ENCODE measurements at places on chromosomes 7 and 10. TPM values are rescaled to one million over a fixed set of nuclear protein-coding genes. Genes with fewer than 3 reads are reported as not detected.

The WNT8B gene
- total RNA-seq = not detected

The PSD gene
- 16.7 TPM for total RNA-seq

The PRRT4 gene
- total RNA-seq = not detected

The CFAP46 gene
- total RNA-seq = not detected

The CEP55 gene
- not detected for total RNA-seq

The NKX1-2 gene
- not detected for total RNA-seq

The SCIN gene
- total RNA-seq = not detected

The GLI3 gene
- 0.22 TPM for total RNA-seq

The LIPK gene
- total RNA-seq = not detected

The AS3MT gene
- total RNA-seq = 0.31 TPM

The WDR86 gene
- total RNA-seq = 6.5 TPM

The RFC2 gene
- total RNA-seq = 8.8 TPM

The DRGX gene
- not detected for total RNA-seq

The CHAT gene
- not detected for total RNA-seq

The LAMB1 gene
- total RNA-seq = not detected

The LLCFC1 gene
- total RNA-seq = not detected

The PON3 gene
- not detected for total RNA-seq

The PRSS37 gene
- not detected for total RNA-seq

The CLDN12 gene
- 1.9 TPM for total RNA-seq

The GIMAP5 gene
- 24.1 TPM for total RNA-seq

The GLCCI1 gene
- total RNA-seq = 21.8 TPM

The CALU gene
- 31.9 TPM for total RNA-seq

The CPED1 gene
- not detected for total RNA-seq

The ZCCHC24 gene
- 1.9 TPM for total RNA-seq

The GBX1 gene
- not detected for total RNA-seq

The CLCN1 gene
- not detected for total RNA-seq

The ANXA8 gene
- not detected for total RNA-seq

The UTF1 gene
- total RNA-seq = not detected
